ENCODE measurements at places on chromosomes 7 and 10.

- DNase-seq: no peak
These were observed 222.9 kb downstream of the TCERG1L start for GRCh38 chr10:131088619-131089018.

- DNase-seq: no peak
These were observed 30.0 kb upstream of the SAMD9L start for GRCh38 chr7:93178213-93178612.

DNA sequence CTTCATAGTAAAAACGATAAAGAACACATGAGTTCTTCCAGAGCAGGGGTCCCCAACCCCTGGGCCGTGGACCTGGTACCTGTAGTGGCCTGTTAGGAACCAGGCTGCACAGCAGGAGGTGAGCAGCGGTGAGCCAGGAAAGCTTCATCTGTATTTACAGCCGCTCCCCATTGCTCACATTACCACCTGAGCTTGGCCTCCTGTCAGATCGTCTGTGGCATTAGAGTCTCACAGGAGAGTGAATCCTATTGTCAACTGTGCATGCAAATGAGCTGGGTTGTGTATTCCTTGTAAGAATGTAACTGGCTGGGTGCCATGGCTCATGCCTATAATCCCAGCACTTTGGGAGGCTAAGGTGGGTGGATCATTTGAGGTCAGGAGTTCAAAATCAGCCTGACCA is 229.5 kb downstream of the CNTNAP2 start:
- no peak for DNase-seq

GRCh38 chr10:2340831-2341647 is 603.7 kb upstream of the ADARB2 start:
- no peak for DNase-seq

GRCh38 chr10:10584161-10584560 is 433.5 kb upstream of the CELF2 start:
- no peak for DNase-seq

- DNase-seq: no peak
These were observed 2.5 kb downstream of the PTER start for GRCh38 chr10:16439295-16439694.

DNA sequence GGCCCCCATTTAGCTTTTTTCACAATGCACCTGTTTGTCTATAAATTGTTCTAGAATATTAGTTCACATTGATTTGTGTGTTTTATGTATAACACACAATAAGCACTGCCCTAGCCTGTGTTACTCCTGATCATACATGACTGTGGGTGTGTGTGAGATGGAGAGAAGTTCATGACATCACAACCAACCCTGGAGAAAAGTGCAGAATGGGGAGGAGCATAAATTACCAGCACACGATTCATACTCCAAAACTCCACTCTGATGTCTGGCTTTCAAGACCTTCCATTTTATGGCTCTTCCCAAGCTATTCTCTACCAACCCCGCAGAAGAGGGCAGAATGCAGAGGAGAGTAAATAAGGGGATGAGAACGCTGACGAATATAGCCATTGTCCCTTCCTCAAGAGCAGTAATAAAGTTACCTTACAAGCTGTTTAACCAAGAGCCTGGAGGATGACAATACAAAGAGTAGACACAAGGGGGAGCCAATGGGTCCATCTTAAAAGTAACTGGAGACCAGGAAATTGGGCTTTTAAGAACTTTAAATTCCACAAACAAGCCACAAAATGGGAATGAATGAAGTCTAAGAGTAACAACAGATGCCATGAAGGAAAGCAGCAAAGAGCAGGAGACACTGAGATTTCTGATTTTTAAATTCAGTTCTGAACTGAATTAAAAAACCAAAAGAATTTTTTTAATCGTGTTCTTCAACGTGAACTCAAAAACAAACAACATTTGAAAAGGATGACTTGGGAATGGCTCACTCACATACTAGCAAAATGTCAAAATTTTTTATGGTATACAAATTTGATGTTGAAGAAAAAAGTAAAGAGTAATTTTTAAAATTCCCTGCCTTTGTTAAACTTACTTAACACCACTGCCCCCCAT is 159.6 kb downstream of the PARD3 start:
- DNase-seq: peak; percentile 57

GRCh38 chr10:45502458-45502857 is 128.4 kb downstream of the ALOX5 start:
- DNase-seq: no peak

DNA sequence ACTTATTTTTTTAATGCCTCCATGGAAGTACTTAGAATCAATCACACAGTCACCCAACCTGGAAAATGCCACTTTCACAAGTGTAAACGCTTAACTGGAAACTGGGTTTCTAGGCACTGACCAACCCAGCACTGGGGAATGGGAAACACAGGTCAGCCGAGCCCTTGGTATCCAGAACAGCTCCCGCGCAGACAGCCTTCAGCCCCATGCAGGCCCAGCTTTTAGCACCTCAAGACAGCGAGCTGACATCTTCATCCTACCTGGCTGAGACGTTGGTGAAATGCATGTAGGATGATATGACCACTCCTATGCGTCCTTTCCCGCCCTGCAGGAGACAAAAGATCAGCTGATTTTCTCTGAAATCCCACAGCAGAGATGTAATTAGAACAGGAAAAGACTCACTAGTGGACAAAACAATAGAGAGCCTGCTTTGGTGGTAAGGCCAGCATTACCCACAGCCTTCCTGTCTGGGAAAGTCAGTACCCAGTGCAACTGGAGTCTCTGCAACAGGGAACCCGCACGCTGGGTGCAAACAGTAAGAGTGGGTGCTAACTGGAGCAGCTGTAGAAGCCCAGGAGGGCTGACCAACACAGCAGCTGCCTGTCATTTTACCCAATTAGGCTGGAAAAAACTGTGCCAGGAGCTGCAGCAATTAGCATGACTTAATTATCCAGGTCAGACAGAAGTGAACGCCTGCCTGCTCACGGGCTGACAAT is 153.7 kb downstream of the TNS3 start:
- DNase-seq: no peak

- DNase-seq: no peak
These were observed at the start of gene IL2RA for GRCh38 chr10:6062101-6062771. IL2RA (minus strand) TSS chr10:6062367; CDS start chr10:6062151, 216 bp downstream.

- DNase-seq: no peak
These were observed 102.7 kb downstream of the CUBN start for GRCh38 chr10:17026686-17027485.

- no peak for DNase-seq
These were observed 140.9 kb downstream of the PTPRN2 start for GRCh38 chr7:158446706-158447105.

DNA sequence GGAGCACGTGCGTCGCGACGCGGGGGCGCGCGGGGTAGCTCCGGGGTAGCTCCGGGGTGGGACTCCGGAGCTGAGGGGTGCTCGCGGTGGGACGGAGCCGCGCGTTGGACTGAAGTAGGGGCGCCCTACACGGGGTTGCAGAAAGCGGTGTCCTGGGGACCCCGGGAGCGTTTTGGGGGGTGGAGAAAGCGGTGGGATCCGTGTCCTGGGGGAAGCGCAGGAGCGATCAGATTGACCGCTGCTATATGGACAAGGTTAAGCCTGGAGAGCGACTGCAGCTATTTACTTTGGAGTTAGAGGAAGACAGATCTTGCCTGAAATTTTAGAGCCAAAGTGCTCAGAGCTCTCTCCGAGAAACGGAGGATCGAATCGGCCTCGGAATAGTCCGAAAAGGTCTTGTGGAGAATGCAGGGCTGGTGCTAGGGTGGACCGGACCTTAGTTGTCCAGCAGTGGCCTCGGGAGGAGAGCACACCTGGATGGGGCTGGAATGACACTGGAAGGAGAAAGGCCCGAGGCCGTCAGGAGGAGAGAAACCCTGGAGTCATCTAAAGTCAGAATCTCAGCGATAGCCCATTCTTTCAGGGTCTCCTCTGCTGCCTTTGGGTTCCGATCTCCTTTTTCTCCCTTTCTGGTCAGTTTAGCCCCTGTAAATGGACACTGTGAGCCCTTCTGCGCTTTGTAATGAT is 564 bp downstream of the PDSS1 start:
- no peak for DNase-seq

GRCh38 chr10:24462889-24463552 is 254.1 kb downstream of the KIAA1217 start:
- DNase-seq: no peak

GRCh38 chr7:150727381-150727780 is 9.8 kb upstream of the GIMAP5 start:
- DNase-seq: no peak

GRCh38 chr7:148973256-148973655 is 55.0 kb downstream of the PDIA4 start:
- no peak for DNase-seq

Data from WTC11 (cell line).